ENCODE measurements at places on chromosomes 5 and 9. TPM values are rescaled to one million over a fixed set of nuclear protein-coding genes. Genes with fewer than 3 reads are reported as not detected.

DNA sequence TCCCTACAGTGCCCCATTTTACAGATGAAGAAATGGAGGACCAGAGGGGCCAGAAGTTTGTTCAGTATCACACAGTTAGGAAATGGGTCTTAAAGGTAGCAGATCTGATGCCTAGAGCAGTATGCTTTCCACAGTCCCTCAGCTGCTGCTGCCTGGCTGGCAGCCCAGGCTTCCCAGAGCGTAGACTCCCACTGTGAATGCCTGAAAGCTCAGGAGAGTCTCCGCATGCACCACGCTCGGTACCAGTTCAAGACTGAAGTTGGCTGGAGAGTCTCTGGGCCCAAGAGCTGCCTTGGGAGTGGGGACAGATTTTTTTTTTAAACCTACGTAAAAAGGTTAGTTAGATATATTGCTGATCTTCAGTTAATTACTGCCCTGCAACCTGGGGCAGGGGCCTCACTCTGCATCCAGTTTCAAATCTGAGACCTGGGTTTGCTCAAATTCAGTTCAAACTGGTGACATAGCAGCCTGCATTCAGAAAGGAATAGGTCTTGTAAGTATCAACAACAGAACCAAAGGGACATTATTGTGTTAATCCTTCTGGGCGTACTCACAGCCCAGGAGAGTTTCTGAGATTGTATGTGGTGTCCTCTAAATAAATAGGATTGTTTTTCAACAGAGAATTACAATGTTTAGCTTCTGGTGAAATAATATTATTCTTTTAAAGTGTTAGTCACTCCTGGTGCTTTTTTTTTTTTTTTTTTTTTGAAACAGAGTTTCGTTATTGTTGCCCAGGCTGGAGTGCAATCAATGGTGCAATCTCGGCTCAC is 8.3 kb downstream of the NANS start:
- H3K4me1 ChIP-seq: no peaks in the 10 kb centered on the region
- no peak overlapping the region for H3K27ac ChIP-seq
- no peak for DNase-seq
- H3K4me3 ChIP-seq: no peak overlapping the region
- peaks cover 27% of the 10 kb centered on the region for H3K36me3 ChIP-seq
- no peaks in the 10 kb centered on the region for H3K27me3 ChIP-seq

The SHISAL2B gene
- total RNA-seq: not detected

GRCh38 chr5:23579566-23579965 is 72.2 kb downstream of the PRDM9 start:
- no peaks in the 10 kb centered on the region for H3K4me1 ChIP-seq
- H3K27me3 ChIP-seq: no peaks in the 10 kb centered on the region
- no peaks in the 10 kb centered on the region for H3K36me3 ChIP-seq
- no peak overlapping the region for H3K4me3 ChIP-seq
- H3K27ac ChIP-seq: no peak overlapping the region

- no peak overlapping the region for H3K4me3 ChIP-seq
- no peaks in the 10 kb centered on the region for H3K36me3 ChIP-seq
- no peaks in the 10 kb centered on the region for H3K27me3 ChIP-seq
- H3K27ac ChIP-seq: no peak overlapping the region
- no peak for DNase-seq
Observed at GRCh38 chr9:94807556-94807955, 81.1 kb downstream of the AOPEP start.

DNA sequence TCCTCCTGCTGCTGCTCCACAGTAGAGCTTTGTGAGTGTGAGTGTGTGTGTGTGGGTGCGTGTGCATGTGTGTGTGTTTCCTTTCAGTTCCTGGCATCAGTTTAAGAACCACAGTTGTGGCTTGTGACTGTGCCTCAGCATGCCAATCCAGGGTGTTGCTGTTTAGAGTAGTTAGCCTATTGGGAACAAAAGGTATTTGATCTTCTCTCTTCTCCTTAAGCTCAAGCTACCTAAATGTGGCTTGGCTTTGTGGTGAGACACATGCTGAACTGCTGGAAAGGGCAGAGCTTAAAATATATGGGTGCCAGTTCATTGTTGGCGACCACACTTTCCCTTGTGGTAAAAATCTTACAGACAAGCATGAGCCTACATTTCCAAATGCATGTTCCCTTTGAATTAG is 116.6 kb upstream of the BNC2 start:
- no peak overlapping the region for H3K4me3 ChIP-seq
- DNase-seq: no peak
- no peaks in the 10 kb centered on the region for H3K27me3 ChIP-seq
- no peaks in the 10 kb centered on the region for H3K4me1 ChIP-seq
- no peak overlapping the region for H3K27ac ChIP-seq

GRCh38 chr9:121394292-121394691 is 24.2 kb upstream of the STOM start:
- no peaks in the 10 kb centered on the region for H3K4me1 ChIP-seq
- no peak overlapping the region for H3K4me3 ChIP-seq
- H3K27ac ChIP-seq: no peak overlapping the region
- no peaks in the 10 kb centered on the region for H3K27me3 ChIP-seq
- DNase-seq: no peak

DNA sequence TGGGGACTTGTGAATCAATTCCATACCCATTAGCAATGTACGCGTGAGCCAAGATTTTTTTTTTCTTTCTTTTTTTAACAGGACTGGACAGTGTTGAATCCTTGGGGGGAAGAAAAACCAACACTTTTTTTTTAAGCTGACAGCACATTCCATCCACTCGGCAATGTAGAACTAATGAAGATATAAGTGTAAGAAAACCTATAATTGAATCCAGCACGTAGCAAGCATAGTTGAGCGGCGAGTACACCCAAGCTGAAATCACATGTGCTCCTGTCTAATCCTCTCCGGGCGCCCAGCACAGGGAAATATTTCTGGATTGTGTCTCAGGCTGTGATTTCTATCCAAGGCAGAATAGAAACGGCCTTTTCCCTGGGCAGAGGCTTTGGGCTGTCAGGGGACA is 118.2 kb downstream of the BOD1 start:
- no peaks in the 10 kb centered on the region for H3K27me3 ChIP-seq
- peaks cover 7% of the 10 kb centered on the region for H3K4me1 ChIP-seq
- no peaks in the 10 kb centered on the region for H3K36me3 ChIP-seq
- H3K4me3 ChIP-seq: no peak overlapping the region
- no peak for DNase-seq
- H3K27ac ChIP-seq: no peak overlapping the region

The TAS2R1 gene
- total RNA-seq: not detected

DNA sequence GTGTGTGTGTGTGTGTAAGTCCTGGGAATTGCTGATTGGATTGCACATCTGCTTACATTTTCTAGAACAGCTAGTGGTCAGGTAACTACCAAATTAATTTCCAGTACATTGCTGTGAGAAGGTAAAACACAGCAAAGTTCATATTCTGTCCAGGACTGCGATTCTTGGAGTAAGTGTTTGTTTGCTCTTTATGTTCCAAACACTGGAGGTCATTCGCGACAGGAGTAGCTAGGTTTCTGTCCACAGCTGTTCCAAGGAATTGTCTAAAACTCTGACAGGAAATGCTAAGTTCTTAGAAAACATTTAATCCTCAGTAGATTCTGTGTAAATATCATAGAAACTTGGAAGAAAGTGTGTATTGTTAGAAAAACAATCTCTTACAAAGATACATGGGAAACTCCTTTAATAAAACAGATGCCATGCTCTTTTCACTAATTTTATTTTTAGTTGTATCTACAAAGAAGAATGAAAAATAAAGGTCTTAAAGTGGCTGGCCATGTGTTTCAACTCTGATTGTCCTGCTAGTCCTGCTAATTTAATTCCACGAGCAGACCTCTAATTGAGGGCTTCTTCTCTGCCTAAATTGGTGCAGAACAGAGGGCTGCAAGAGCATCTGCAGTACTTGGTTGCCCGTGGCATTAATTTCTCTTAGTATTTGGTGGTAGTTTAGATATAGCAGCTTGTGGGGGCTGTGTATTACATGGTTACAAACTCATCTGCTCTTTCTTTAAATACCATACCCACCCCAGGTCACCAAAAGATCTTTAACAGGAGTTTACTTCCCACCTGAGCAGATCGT is 464.5 kb downstream of the RASEF start:
- H3K27me3 ChIP-seq: no peaks in the 10 kb centered on the region
- no peak for DNase-seq
- no peaks in the 10 kb centered on the region for H3K4me1 ChIP-seq
- H3K36me3 ChIP-seq: no peaks in the 10 kb centered on the region

The TMEM252 gene
- total RNA-seq: not detected

The GABRA1 gene
- total RNA-seq: not detected

GRCh38 chr5:178769617-178770260 is 39.3 kb upstream of the ZNF354A start:
- no peaks in the 10 kb centered on the region for H3K27me3 ChIP-seq
- H3K36me3 ChIP-seq: no peaks in the 10 kb centered on the region
- DNase-seq: no peak
- H3K4me1 ChIP-seq: no peaks in the 10 kb centered on the region
- no peak overlapping the region for H3K27ac ChIP-seq

DNA sequence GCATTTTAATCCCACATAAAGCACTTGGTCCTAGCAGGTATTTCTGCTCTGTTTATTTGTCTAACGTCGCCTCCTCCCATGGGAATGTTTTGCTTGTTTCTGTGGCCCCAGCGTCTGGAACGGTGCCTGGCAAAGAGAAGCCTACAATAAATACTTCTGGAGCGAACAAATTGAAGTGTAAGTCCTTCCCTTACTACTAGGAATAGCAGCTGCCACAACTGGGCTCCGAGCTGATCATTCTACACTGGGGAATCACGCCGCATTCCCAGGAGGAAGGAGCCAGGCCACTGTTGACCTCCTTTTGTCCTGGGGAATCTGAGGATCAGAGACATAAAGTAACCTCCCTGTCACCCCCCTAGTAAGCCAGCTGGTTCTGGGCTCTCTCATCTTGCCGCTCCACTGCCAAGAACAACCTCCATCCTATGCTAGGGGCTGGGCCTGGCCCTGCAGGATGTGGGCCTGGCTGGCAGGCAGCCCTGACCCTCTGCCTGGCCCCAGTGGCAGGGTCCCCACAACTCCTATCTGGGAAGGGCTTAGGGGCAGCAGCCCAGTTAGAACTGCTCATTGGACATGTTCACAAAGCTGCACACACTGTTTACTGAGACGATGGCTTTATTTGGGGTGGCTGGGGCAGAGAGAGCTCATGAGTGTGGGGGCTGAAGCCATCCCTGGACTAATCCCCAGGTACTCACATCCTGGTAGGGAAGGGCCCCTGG is 82.8 kb downstream of the GTF3C4 start:
- no peak overlapping the region for H3K4me3 ChIP-seq
- no peaks in the 10 kb centered on the region for H3K27me3 ChIP-seq
- DNase-seq: no peak
- no peaks in the 10 kb centered on the region for H3K4me1 ChIP-seq
- H3K27ac ChIP-seq: no peak overlapping the region

The APBA1 gene
- 0.20 TPM for total RNA-seq

The ACTBL2 gene
- 0.07 TPM for total RNA-seq

The HMMR gene
- 54.9 TPM for total RNA-seq

The MEIKIN gene
- total RNA-seq: not detected

The KIF27 gene
- 4.3 TPM for total RNA-seq

The SLC4A9 gene
- 0.49 TPM for total RNA-seq

- peaks cover 26% of the 10 kb centered on the region for H3K4me1 ChIP-seq
- H3K27ac ChIP-seq: no peak overlapping the region
- peaks cover 10% of the 10 kb centered on the region for H3K36me3 ChIP-seq
- H3K27me3 ChIP-seq: no peaks in the 10 kb centered on the region
- DNase-seq: no peak
Observed at GRCh38 chr9:34252016-34252415, 73.2 kb downstream of the UBAP1 start.

All from HCT116 (cell line).